MCF 10A (cell line): ENCODE measurements at places on chromosomes 7 and 10. TPM values are rescaled to one million over a fixed set of nuclear protein-coding genes. Genes with fewer than 3 reads are reported as not detected.

SPDYE2B gene
- not detected in 2 replicates for total RNA-seq

GRCh38 chr7:121871188-121871587 is 1.8 kb upstream of the PTPRZ1 start:
- H3K4me3 ChIP-seq = no peak overlapping the region
- H3K4me1 ChIP-seq = no peaks in the 10 kb centered on the region
- peaks cover 5% of the 10 kb centered on the region for H3K36me3 ChIP-seq
- DNase-seq = no peak
- H3K27me3 ChIP-seq = no peaks in the 10 kb centered on the region

DGKB gene
- total RNA-seq = not detected in 2 replicates

DNA sequence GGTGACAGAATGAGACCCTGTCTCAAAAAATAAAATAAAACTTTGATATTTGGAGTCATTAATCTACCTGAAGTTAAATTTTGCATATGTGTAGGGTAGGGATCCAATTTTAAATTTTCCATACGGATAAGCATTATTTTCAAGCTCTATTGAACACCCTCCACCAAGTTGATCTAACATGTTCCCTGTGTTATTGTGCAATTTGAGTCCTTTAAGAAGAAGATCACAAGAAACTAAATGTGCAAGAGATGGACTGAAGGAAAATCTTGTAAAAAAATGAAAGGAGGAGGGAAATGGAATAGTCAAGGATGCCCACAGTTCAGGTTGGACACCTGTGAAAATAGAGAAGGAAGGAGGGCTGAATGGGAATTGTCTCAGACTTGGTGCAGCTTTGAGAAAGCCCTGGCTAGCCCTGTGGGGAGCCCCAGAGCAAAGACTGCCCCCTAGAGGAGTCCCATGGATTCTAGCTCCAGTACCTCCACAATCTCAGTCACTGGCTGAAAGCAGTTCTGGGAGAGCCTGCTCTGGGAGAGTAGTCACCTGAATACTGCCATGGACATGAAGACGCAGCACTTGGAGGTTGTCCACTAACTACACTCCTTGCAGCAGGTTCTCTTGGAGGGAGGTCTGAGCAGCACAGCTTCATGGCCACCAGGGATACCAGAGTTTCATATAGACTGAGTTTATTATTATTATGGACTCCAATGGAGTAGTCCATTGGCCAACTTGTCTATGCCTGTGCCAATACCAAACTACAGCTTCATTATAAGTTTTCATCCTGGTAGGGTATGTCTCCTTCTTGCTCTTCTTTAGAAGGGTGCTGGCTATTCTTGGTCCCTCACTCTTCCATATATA is 5.7 kb upstream of the TIAL1 start:
- H3K27me3 ChIP-seq = no peaks in the 10 kb centered on the region
- no peak overlapping the region for H3K4me3 ChIP-seq
- H3K27ac ChIP-seq = no peak overlapping the region
- H3K36me3 ChIP-seq = no peaks in the 10 kb centered on the region
- DNase-seq = peak; percentile 56

- no peaks in the 10 kb centered on the region for H3K36me3 ChIP-seq
- peaks cover 11% of the 10 kb centered on the region for H3K27me3 ChIP-seq
- H3K4me1 ChIP-seq = peaks cover 9% of the 10 kb centered on the region
Measured at GRCh38 chr10:120983721-120984120, 132.6 kb downstream of the WDR11 start.

DNA sequence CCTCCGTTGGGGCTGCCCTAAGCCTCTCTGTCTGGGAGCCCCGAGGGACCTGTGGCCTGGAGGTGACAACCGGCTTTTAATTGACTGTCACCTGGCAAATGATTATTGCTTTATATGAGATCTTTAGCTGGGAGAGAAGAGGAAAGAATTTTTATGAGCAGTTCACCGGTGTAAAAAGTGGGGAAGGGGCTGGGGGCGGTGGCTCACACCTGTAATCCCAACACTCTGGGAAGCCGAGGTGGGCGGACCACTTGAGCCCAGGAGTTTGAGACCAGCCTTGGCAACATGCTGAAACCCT is 2.6 kb upstream of the COX19 start:
- H3K36me3 ChIP-seq = peaks cover 9% of the 10 kb centered on the region
- no peak overlapping the region for H3K27ac ChIP-seq
- no peak for DNase-seq

NKX2-3 gene
- not detected in 2 replicates for total RNA-seq

GRCh38 chr10:72173262-72173618 is 42.6 kb upstream of the ANAPC16 start:
- H3K4me1 ChIP-seq = peaks cover 21% of the 10 kb centered on the region
- H3K36me3 ChIP-seq = peaks cover 2% of the 10 kb centered on the region
- no peaks in the 10 kb centered on the region for H3K27me3 ChIP-seq
- H3K27ac ChIP-seq = no peak overlapping the region

- H3K27ac ChIP-seq = no peak overlapping the region
- H3K4me1 ChIP-seq = peaks cover 26% of the 10 kb centered on the region
- no peak overlapping the region for H3K4me3 ChIP-seq
- H3K36me3 ChIP-seq = peaks cover 7% of the 10 kb centered on the region
- H3K27me3 ChIP-seq = no peaks in the 10 kb centered on the region
Measured at GRCh38 chr7:47778153-47778661, 170.1 kb downstream of the PKD1L1 start.

DNA sequence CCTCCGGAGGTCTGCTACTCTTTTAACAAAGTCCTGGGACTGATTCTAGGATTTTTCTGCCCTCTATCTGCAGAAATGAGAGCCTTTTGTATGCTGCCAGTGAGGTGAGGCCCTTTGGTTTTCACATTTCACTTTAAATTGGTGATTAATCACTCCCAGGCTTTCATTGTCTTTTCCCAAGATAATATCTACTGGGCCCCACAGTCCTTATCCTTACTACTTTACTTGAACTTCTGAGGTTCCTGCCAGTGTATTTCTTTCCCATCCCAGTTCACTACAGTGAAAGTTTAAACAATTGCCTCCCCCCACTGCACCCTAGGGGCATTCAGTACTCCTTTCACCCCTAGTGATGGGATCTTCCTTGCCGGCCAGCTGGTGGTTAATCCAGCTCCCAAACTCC is 127.4 kb upstream of the INHBA start:
- H3K36me3 ChIP-seq = peaks cover 7% of the 10 kb centered on the region
- H3K4me3 ChIP-seq = no peak overlapping the region
- DNase-seq = no peak
- no peaks in the 10 kb centered on the region for H3K27me3 ChIP-seq
- H3K4me1 ChIP-seq = no peaks in the 10 kb centered on the region

- no peaks in the 10 kb centered on the region for H3K27me3 ChIP-seq
- H3K4me3 ChIP-seq = no peak overlapping the region
- no peaks in the 10 kb centered on the region for H3K36me3 ChIP-seq
- H3K4me1 ChIP-seq = no peaks in the 10 kb centered on the region
- no peak overlapping the region for H3K27ac ChIP-seq
- no peak for DNase-seq
Measured at GRCh38 chr7:149414745-149415390, 46.0 kb downstream of the ZNF777 start.

GRCh38 chr10:114320249-114321116 is 81.4 kb downstream of the VWA2 start:
- DNase-seq = peak; percentile 95
- H3K36me3 ChIP-seq = peaks cover 6% of the 10 kb centered on the region
- H3K4me1 ChIP-seq = peaks cover 35% of the 10 kb centered on the region
- peak overlapping the region; percentile 31 for H3K4me3 ChIP-seq
- no peaks in the 10 kb centered on the region for H3K27me3 ChIP-seq

PIK3CG gene
- not detected in 2 replicates for total RNA-seq

GRCh38 chr7:18461785-18462467 is 33.6 kb upstream of the HDAC9 start:
- no peak for DNase-seq
- H3K4me3 ChIP-seq = no peak overlapping the region
- peaks cover 14% of the 10 kb centered on the region for H3K4me1 ChIP-seq

DNA sequence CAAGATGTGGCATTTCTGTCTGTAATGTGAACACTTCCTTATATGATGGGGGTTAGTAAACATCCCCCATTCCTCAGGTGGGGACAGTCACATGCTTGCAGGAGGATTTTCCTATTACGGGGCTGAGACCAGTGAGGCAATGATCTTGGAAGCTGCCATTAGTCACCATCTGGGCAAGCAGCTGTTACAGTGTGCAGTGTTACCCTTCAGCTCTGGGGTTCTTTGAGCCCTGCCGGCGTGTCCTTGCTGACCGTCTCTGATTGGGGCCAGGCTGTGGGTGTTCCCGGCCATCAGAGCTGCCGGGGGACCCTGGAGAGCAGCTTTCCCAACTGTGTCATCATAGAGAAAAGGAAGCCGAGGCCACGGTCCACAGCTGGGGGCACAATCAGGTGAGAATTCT is 126.8 kb upstream of the FAM20C start:
- H3K27me3 ChIP-seq = no peaks in the 10 kb centered on the region
- DNase-seq = peak; percentile 22
- H3K27ac ChIP-seq = no peak overlapping the region
- H3K36me3 ChIP-seq = no peaks in the 10 kb centered on the region
- H3K4me3 ChIP-seq = no peak overlapping the region
- H3K4me1 ChIP-seq = no peaks in the 10 kb centered on the region

DNA sequence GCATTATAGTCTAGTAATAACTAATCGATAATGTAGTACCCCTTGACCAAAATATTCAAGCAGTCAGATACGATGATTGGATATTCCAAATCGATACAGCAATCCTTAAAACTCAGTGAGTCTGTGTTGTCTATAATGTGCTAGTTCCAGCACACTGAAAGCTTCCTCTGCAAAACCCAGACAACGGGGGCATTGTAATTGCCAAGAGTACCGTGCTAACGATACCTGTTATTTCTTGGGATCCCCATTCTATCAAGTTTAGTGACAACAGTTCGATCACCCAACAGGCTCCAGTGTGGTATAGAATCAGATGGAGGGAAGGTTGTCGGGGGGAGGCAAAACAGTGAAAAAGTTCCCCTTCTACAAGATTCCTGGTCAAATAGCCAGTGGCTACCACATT is 865 bp downstream of the ZNF438 start:
- H3K27ac ChIP-seq = peak overlapping the region; percentile 99
- no peak for DNase-seq
- no peaks in the 10 kb centered on the region for H3K27me3 ChIP-seq
- peak overlapping the region; percentile 78 for H3K4me3 ChIP-seq
- peaks cover 34% of the 10 kb centered on the region for H3K4me1 ChIP-seq

SDK1 gene
- total RNA-seq = 1.5 and 3.3 TPM in 2 replicates

DNA sequence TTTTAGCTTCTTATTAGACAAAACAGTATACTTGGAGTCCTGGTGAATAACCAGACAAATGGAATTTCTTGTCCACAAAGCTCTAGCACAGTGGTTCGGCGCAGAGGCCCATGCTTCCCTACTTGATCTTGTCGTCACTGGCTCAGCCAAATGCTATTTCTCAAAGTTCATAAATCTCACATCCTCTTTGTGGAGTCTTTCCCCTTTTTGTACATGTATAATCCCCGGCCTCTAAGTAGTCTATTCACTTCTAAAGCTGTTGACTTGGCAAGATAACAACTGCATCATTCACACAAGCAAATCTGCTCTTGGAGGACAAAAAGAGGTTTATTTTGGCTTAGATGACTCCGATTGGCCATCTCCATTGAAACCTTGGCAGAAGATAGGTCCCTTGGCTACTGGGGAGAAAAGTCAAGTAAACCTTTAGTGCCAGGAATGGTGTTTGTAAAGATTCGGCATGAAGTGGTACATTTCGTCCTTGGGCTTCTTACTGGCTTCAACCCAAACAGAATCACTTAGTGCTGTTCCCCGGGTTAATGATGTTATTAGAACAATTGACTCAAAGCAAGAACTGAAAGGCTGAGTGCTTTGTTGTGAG is 5.1 kb upstream of the AKR1E2 start:
- no peaks in the 10 kb centered on the region for H3K4me1 ChIP-seq
- no peaks in the 10 kb centered on the region for H3K36me3 ChIP-seq
- H3K27me3 ChIP-seq = no peaks in the 10 kb centered on the region
- no peak overlapping the region for H3K4me3 ChIP-seq
- DNase-seq = no peak
- no peak overlapping the region for H3K27ac ChIP-seq

- no peak for DNase-seq
- H3K27me3 ChIP-seq = no peaks in the 10 kb centered on the region
- no peak overlapping the region for H3K4me3 ChIP-seq
- H3K36me3 ChIP-seq = peaks cover 6% of the 10 kb centered on the region
Measured at GRCh38 chr10:106716381-106716780, 448.1 kb downstream of the SORCS1 start.

DNA sequence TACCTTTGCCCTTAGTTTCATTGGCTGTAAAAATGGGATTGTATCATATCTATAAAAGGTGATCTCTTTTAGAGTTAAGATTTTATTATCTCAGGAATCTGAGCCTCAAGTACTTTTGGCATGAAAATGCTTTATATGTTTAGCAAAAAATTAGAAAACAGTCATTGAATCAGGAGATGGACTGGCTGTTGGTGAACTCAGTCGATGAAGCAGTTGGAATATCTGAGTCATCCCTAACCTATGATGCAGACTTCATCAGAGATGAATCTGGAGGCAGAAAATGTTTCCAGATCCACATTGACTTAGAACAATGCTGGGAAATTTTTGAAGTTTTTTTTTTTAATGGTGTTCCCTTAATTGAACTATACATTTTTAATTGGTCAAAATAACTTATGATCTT is 228.5 kb downstream of the SLC25A13 start:
- no peak overlapping the region for H3K4me3 ChIP-seq
- peaks cover 32% of the 10 kb centered on the region for H3K27me3 ChIP-seq
- DNase-seq = peak; percentile 15

SPDYE6 gene
- not detected in 2 replicates for total RNA-seq

DNA sequence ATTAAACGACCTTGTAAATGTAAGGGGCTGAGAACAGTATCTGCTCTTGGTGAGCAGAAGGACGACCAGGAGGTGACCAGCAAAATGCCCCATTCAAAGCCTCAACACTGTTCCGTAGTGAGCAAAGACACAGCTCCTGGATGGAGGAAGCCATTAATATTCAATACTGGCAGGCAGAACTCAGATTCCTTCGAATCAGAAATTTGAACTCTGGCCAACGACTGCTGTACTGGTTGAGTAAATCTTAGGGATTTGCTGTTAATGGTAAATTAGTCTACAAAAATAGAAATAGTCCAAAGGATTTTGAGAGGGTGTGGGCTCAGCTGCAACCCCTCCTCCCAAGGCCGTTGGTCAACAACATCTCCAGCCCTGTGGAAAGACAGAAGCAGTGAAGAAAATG is 130.5 kb upstream of the PFKP start:
- no peak overlapping the region for H3K4me3 ChIP-seq
- no peak overlapping the region for H3K27ac ChIP-seq
- no peaks in the 10 kb centered on the region for H3K36me3 ChIP-seq

DNA sequence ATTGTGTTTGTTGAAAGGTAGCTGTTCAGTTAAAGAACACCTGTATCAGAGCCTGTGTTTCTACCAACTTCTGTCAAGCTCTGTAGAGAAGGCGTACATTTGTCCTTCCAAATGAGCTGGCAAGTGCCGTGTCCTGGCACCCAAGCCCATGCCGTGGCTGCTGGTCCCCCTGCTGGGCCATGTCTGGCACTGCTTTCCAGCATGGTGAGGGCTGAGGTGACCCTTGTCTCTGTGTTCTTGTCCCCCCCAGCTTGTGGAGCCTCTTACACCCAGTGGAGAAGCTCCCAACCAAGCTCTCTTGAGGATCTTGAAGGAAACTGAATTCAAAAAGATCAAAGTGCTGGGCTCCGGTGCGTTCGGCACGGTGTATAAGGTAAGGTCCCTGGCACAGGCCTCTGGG is 154.9 kb downstream of the EGFR start:
- no peaks in the 10 kb centered on the region for H3K27me3 ChIP-seq
- no peak overlapping the region for H3K27ac ChIP-seq
- H3K36me3 ChIP-seq = peaks cover 93% of the 10 kb centered on the region
- H3K4me1 ChIP-seq = peaks cover 6% of the 10 kb centered on the region
- H3K4me3 ChIP-seq = no peak overlapping the region

HYAL4 gene
- total RNA-seq = not detected in 2 replicates
